ENCODE measurements at places on chromosomes 13 and 19. TPM values are rescaled to one million over a fixed set of nuclear protein-coding genes. Genes with fewer than 3 reads are reported as not detected.

The LGI4 gene
- total RNA-seq, result 3.2 TPM

The GAS6 gene
- total RNA-seq, result 20.5 TPM

The ZNF568 gene
- 3.1 TPM for total RNA-seq

The ZNF528 gene
- total RNA-seq, result 0.81 TPM

- peak; percentile 80 for DNase-seq
Measured at GRCh38 chr13:27797228-27797624, 4.9 kb downstream of the GSX1 start.

- DNase-seq, result no peak
Measured at GRCh38 chr19:39407410-39407659, 688 bp downstream of the ZFP36 start.

GRCh38 chr13:48576448-48577010 is 43.6 kb upstream of the RCBTB2 start:
- no peak for DNase-seq

- DNase-seq, result no peak
Measured at GRCh38 chr13:19834704-19835103, 28.7 kb downstream of the ZMYM5 start.

DNA sequence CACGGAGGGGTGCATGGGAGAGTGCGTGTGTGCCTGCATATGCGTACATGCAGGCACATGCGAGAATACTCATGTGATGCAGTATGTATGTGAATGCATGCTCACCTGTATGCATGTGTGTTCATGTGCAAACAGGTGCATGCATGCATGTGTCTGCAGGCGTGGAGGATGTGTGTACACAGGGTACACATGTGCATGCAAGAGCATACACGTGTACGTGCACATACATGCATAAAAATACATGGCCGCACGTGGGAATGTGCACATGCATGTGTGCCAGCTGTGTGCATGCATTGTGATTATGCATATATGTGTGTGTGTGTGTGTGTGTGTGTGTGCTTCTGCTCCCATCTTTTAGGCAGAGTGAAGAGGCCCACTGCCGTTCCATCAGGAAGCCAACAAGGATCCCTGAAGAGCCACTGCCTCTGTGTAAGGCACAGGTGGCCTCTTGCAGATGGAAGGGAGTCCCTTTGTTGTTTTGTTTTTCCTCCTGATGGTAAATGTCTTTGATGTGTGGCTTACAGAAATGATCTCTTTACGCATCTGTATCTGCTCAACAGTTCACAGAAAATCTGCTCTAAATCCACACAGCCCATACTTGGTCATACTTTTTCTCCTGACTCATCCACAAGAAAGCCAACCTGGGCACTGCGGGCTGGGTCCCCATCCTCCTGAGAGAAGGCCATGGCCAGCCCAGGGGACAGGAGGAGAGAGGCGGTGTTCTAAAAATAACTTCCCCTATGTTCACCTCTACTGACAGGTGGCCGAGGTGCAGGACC is 50.7 kb downstream of the KLF2 start:
- no peak for DNase-seq

DNA sequence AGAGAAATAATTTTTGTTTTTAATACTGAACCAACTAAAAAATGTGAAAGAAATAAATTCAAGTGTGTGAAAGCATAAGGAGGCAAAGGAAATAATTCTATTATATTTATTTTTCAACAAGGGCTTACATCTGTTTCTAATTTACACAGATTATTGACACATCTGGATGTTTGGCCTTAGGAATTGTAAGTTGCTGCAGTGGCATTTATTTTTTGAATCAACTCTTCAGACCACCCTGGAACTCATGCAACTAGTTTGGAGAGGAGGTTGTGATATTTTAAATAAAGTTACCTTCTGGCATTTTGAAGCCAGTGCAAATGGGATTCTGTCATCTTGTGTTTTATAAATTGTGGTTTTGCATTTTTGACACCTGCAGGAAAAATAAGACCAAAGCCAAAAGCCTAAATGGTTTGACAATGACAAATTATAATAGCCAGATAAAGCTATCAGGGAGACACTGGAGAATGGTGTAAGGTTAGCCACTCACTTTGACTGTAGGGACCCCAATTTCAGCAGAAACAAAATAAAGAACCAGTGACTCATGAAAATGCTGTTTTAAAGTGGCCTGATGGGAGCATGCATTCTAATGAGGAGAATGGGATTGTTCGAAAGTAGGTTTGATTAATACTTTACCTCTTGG is 192.9 kb downstream of the KLF5 start:
- no peak for DNase-seq
